ENCODE measurements at places on chromosomes 6 and 20.

- DNase-seq = no peak
Observed at GRCh38 chr6:134797400-134798113, 152.3 kb downstream of the ALDH8A1 start.

- DNase-seq = no peak
Observed at GRCh38 chr6:127146932-127147331, 28.5 kb downstream of the RSPO3 start.

- no peak for DNase-seq
Observed at GRCh38 chr6:12939314-12939713, 222.7 kb downstream of the PHACTR1 start.

- no peak for DNase-seq
Observed at GRCh38 chr20:44536175-44536574, 14.3 kb upstream of the SERINC3 start.

GRCh38 chr6:135084916-135085269 is 30.3 kb upstream of the HBS1L start:
- no peak for DNase-seq

DNA sequence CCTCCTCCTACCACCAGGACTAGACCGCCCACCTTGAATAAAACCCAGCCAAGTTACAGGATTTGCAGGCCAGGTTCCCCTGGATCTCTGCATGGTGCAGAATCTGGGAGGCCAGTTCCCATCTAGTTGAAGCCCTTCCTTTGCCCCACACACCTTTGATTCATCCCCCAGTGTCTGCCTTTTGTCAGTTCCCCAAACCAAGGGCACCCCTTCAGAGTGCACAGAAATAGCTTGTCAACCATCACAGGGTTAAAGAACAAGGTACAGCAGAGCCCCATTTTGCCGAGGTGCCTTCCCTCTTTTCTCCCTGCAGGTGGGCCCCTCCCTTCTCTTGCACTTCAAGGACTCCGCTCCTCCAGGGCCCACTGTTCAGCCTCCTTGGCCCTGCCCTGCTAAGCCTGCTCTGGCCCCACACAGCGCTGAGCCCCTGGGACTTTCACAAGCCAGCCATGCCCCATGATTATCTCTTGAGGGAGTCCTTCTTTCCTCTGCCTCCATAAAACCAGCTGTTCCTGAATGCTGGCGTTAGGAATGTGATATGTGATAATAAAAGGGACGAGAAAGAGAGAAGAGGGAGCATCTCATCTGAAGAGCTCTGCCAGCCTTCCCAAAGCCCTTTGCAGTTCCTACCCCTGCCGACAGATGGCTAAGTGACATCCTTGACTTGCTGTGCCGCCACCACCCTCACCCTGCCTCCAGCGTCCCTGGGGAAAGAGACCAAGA is 280.3 kb downstream of the CDC5L start:
- DNase-seq = no peak

DNA sequence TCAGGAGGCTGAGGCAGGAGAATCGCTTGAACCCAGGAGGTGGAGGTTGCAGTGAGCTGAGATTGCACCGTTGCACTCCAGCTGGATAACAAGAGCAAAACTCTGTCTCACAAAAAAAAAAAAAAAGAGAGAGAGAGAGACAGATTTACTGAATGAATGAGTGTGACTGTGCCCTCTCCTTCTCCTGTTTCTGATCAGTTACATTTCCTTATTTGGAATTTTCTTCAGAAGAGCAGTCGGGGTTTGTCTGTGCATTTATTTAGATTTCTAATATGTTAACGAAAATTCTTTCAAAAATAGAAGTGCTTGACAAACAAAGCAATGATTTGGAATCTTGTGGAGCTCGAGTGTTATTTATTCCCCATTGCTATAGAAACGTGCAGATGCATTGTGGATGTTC is 6.4 kb upstream of the LRRN4 start:
- DNase-seq = no peak
